NCI-H748 treated with DMSO at 0.1 percent for 48 hours (cell line): ENCODE measurements at places on chromosomes 7 and 10.

DNA sequence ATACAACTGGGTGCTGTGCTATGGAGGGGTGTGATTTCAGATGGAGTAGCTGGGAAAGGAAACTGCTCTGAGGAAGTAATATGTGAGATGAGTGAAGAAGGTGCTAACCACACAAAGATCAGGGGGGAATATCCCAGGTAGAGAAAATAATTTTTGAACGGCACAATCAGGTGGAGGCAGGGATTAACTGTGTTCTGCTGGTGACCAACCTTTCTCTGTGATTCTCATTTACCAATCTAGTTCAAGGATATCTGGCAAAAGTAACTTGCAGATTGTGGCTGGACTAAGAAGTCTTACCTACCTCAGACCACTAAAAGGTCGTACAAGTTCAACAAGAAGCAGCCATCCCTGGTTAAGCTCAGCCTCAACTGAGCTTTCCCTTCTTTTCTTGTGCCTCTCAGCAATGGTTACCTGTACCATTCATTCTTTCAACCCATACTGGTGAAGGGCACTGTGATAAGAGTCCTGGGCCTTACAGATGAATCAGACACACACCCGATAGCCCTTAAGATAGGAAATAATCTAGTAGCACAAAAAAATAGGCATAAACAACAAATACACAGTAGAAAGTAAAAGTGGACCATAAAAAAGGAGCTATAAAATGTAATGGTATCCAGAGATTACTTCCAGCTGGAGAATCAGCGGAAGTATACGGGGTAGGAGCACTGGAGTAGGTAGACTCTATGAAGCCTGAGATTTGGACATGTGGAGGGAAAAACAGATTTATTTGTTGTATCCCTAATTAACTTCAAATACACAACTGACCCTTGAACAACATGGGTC lies 96.6 kb downstream of the UBE2H start:
- DNase-seq, result no peak

- no peak for DNase-seq
These were observed 531 bp downstream of the IKZF1 start for GRCh38 chr7:50304911-50305582.

- DNase-seq, result no peak
These were observed 7.0 kb upstream of the CYP3A4 start for GRCh38 chr7:99791021-99791420.

- no peak for DNase-seq
These were observed 2.2 kb downstream of the TRRAP start for GRCh38 chr7:98880485-98880884.

- DNase-seq, result no peak
These were observed 51.9 kb downstream of the BTAF1 start for GRCh38 chr10:91975438-91975837.

GRCh38 chr10:15725603-15726002 lies 5.9 kb upstream of the ITGA8 start:
- no peak for DNase-seq

GRCh38 chr10:59553162-59553900 lies 156.3 kb downstream of the SLC16A9 start:
- DNase-seq, result no peak

DNA sequence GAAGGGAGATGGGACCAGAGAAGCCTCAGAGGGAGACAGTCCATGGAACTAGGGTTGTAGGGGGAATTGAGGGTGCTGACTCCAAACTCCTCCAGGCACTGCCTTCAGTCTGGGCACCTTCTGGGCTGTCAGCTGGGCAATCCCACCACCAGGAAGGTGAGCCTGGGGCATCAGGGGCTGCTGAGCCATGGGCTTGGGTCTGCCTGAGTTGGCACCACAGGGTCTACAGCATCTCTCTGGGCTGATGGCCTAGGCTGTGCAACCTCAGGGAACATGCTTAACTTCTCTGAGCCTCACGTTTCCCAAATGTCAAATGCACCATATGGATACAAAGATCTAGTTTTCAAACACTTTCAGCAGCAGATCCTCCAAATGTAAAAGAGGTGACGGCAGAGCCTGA lies 46.8 kb upstream of the PRLHR start:
- no peak for DNase-seq

DNA sequence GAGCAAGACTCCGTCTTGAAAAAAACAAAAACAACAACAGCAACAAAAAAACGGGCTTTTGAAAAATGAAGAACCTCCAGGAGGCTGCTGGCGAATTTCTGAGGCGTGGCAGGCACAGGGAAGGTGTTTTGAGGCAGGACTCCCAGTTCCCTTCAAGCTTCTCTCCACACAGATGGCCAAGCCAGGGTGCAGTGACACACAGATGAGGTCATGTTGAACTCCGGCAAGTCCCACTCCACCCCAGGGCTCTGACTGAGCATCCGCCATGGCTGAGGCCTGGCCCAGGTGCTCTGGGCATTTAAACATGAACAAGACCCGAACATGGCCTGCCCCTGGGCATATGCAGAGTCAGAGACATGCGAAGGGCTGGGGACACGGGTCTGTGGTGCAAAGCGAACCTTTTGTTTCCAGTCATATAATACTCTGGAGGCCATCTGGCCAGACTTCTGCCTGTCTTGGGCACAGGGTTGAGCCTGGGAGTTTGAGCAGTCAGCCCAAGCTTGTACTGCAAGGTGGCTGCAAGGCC lies 514.6 kb upstream of the FOXK1 start:
- no peak for DNase-seq

DNA sequence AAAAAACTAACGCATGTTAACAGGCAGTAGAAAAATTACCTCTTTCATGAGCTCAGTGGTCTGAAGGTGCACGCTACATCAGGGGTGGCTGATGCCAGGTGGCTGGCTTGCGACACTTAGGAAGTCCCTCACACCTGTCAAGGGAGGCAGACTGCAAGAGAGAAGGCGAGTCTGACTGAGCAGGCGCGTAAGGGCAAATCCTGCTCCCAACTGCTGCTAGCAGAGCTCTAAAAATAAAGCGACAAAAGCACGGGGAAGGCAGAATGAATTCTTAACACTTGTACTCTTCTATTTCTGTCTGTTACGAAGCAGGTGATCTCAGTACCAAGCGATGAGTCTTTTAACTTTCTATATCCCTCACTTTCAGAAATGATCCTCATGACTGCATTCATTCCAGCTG lies 33.1 kb downstream of the CACNA2D1 start:
- DNase-seq, result no peak

GRCh38 chr10:57338823-57339558 lies 928.7 kb downstream of the IPMK start:
- DNase-seq, result peak; percentile 27

- no peak for DNase-seq
These were observed 514 bp downstream of the RADIL start for GRCh38 chr7:4883033-4883371.

- DNase-seq, result no peak
These were observed 8.4 kb upstream of the SNX13 start for GRCh38 chr7:17948526-17949238.

DNA sequence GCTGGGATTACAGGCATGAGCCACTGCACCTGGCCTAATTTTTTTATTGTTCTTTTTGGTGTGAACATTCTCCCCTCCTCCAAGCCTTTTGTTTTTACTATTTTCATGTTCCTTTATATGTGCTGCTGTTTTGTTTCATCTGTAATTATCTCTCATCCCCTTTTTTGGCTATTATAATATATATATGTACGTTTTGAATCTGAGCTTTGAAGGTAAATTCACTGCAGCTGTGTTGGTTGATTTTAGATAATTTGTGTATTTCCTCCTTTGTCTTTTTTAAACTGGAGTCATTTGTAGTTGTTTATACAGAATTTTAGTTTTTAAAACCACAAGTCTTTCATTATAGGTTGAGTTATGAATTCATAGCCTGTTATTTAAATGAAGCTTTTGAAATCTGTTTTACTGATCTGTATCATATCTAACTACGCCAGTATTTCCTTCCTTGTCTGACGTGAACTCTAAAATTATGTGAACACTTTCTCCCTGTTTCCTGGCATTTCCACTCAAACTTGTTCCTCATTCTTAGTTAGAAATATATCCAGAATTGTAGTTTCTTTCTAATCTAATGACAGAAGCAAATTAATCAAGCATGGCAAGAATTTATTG lies 54.9 kb downstream of the PTEN start:
- DNase-seq, result no peak

DNA sequence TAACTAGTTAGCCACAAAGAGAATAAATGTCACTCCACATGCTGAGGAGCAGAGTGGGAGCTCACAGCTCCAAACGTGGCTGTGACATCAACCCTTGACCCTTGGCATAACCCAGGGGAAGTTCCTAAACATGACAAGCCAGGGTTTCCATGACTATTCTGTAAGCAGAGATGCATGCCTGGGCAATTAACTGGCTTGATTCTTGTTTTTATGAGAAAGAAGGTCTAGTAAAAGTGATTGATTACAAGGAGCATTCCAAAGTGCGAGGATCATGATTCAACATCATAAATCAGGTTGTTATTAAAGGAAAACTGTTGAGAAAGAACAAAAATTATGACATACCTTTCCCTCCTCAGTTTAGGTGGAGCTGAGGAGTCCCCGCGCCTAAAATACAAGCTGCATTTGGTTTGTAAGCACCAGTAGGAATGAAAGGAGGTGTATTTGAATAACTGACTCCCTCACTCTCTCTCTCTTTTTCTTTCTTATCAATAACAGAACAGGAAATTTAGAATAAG lies 108.4 kb downstream of the SFMBT2 start:
- no peak for DNase-seq

GRCh38 chr10:76869931-76870330 lies 767.7 kb downstream of the KCNMA1 start:
- no peak for DNase-seq

- no peak for DNase-seq
These were observed 143.1 kb downstream of the NPY start for GRCh38 chr7:24427048-24427447.

DNA sequence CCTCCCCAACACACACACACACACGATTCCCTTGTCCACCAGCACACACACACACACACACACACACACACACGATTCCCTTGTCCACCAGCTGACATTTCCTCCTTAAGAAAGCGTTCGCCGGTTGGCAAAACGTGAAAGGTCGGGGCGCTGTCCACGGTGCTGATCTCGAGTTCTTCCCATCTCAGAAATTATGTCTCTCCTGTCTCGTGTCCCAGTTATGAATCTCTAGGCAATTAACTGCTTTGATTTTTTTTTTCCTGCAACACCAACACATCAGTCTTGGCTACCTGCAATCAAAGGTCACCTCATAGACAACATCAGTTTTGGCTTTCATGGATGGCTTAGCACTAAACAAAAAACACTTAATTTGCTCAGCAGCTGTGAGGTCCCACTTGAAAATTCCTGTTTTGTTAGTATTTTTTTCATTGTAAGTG lies 1.9 kb downstream of the INA start:
- no peak for DNase-seq
